ENCODE measurements at places on chromosomes 2 and 18. TPM values are rescaled to one million over a fixed set of nuclear protein-coding genes. Genes with fewer than 3 reads are reported as not detected.
A peak's percentile ranks its signal among the peaks of the same experiment; 100 is the strongest.

Gene AKAIN1
- not detected for total RNA-seq

- no peak overlapping the region for H3K27ac ChIP-seq
- no peaks in the 10 kb centered on the region for H3K27me3 ChIP-seq
- no peak for DNase-seq
- H3K4me1 ChIP-seq, result no peaks in the 10 kb centered on the region
- H3K4me3 ChIP-seq, result no peak overlapping the region
Measured at GRCh38 chr2:201401815-201402214, 44.7 kb upstream of the FLACC1 start.

GRCh38 chr2:208025814-208026184 lies 472 bp upstream of the PLEKHM3 start:
- no peaks in the 10 kb centered on the region for H3K27me3 ChIP-seq
- peak overlapping the region; percentile 56 for H3K27ac ChIP-seq
- no peaks in the 10 kb centered on the region for H3K36me3 ChIP-seq
- H3K4me3 ChIP-seq, result peak overlapping the region; percentile 85

Gene SCYGR1
- total RNA-seq, result not detected

Measured in SJCRH30 (cell line).